ENCODE measurements at places on chromosomes 13 and 19. TPM values are rescaled to one million over a fixed set of nuclear protein-coding genes. Genes with fewer than 3 reads are reported as not detected.

CFD gene
- 20.6 TPM for total RNA-seq

CGB8 gene
- total RNA-seq: 4.1 TPM

KLK11 gene
- total RNA-seq: not detected

PSG1 gene
- 0.22 TPM for total RNA-seq

ZNF749 gene
- 12.5 TPM for total RNA-seq

JAK3 gene
- 0.32 TPM for total RNA-seq

C5AR2 gene
- 9.9 TPM for total RNA-seq

LPAR6 gene
- 0.97 TPM for total RNA-seq

TEAD2 gene
- 20.4 TPM for total RNA-seq

PLEKHF1 gene
- total RNA-seq: 8.6 TPM

CGB2 gene
- 0.41 TPM for total RNA-seq

Measured in A549 treated with ZK216348 at 1 μM for 4 hours (cell line).